ENCODE measurements at places on chromosomes 6 and 20.
A peak's percentile ranks its signal among the peaks of the same experiment; 100 is the strongest.

DNA sequence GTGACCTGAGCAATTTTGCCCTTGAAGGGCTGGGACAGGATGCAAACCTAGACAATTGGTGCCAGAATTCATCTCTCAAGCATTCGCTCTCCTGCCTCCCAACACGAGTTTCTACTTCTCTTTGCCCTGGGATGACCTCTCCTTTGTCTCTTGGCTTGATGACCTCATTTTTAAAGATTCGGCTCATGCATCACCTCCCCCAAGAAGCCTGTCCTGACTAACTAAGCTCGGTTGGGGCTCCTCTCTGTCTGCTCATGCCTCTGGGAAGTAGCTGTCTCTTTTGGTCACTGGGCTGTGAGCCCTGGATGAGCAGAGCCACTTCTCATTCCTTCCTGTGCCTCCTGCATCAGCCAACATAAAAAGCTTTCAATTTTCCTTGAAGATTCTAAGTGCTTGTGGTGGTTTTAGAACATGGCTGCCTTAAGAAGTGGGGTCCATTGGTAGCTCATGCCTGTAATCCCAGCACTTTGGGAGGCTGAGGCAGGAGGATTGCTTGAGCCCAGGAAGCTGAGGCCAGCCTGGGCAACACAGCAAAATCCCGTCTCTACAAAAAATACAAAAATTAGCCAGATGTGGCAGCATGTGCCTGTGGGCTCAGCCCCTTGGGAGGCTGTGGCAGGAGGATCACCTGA, 11.1 kb upstream of the TCF15 start:
- no peak for DNase-seq

- DNase-seq = no peak
These were observed 62.0 kb downstream of the NPEPL1 start for GRCh38 chr20:58754584-58754983.

DNA sequence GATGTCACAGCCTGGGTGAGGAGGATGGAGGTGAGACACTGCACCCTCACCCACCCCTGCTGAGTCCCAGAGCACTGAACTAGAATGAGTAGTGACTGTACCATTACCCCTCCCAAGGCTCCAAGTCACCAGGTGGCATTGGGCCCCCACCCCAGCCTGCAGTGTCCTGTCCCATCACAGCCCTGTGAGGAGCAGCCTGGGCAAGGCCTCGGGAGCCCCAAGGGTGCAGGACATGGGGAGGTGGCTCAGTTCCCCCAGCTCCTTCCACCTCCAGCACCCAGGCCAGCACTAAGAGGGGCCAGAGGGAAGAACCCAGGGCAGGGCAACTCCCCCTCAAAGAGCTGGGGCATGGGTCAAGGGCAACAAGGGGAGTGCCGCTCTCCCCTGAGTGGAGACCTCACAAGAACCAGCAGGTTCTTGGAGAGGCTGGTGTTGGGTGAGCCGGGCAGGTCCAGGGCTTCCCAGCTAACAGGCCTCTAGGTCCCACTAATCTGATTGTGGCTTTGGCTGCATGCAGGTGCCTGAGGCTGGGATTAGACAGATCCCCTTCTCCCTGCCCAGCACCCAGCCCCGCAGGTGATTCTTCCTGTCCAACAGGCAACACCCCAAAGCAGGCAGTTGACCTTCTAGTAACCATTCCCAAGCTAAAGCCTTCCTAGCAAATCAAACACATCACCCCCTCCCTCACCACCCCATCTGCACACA, 2.6 kb downstream of the CST4 start:
- DNase-seq = no peak

DNA sequence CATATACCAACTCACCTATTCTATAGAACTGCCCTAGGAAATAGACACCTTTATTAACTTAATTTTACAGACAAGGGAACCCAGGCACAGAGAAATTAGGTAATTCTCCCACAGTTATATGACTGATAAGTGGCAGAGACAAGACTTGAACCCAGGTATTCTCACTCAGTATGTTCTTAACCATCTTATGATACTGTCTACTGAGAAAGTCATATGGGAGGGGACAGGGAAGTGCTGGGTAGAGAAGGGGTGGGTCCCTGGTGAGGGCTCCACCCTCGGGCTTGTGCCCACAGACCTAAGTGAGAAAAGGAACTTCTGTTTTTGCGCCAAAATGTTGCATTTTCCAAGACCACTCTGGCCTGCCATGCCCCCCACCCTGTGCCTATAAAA, 123.5 kb downstream of the RNF144B start:
- DNase-seq = no peak

DNA sequence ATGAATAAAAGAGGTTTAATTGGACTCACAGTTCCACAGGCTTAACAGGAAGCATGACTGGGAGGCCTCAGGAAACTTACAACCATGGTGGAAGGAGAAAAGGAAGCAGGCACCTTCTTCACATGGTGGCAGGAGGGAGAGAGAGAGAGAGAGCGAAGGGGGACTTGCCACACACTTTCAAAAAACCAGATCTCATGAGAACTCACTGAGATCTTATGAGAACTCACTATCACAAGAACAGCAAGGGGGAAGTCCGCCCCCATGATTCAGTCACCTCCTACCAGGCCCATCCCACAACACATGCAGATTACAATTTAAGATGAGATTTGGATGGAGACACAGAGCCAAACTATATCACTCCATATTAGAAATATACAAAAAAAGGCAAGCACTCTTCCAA, 6.1 kb upstream of the SIRPD start:
- DNase-seq = no peak

GRCh38 chr6:161143663-161144430, 130.0 kb downstream of the AGPAT4 start:
- DNase-seq = no peak

- DNase-seq = no peak
These were observed 83.5 kb downstream of the WASF1 start for GRCh38 chr6:110095935-110096334.

- no peak for DNase-seq
These were observed 4.6 kb upstream of the HIVEP1 start for GRCh38 chr6:12007473-12007872.

DNA sequence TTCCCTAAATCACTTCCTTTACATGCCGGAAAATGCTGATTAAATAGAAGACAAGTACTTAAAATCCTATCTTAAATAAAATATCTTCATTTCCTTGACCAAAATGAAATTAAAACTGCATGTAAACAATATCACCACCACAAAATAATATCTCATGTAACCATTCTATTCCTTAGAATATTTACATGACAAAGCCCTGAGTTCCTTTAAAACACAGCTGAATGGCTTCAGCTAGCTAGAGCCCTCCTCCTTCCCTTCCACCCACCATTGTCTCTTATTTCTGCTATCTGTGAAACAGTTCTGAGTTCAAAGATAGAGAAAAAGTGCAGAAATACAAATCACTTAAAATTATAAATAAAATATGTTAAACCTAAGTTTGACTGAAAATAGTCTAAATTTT, 103.1 kb downstream of the HIVEP2 start:
- DNase-seq = no peak

DNA sequence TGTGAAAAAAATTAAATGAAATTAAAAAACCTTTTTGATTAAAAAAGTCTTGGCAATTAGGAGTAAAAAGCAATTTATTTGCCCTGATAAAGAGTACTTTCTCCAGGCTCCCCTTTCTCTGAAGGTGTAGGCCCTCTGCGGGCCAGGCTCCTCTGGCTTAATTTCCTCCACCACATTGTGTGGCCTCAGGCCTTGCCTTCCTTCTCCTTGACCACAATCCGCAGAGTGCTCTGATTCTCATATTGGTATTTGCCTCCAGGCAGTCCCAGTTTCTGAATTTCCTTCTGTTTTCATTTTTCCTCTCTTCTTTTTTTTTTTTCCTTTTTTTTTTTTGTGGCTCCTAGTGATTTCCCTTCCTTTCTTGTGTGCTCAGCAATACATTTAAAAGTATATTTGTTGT, 96.4 kb downstream of the AIG1 start:
- no peak for DNase-seq

GRCh38 chr6:8558953-8559352, 123.6 kb upstream of the SLC35B3 start:
- no peak for DNase-seq

- DNase-seq = no peak
These were observed 51.4 kb upstream of the JARID2 start for GRCh38 chr6:15194453-15194852.

DNA sequence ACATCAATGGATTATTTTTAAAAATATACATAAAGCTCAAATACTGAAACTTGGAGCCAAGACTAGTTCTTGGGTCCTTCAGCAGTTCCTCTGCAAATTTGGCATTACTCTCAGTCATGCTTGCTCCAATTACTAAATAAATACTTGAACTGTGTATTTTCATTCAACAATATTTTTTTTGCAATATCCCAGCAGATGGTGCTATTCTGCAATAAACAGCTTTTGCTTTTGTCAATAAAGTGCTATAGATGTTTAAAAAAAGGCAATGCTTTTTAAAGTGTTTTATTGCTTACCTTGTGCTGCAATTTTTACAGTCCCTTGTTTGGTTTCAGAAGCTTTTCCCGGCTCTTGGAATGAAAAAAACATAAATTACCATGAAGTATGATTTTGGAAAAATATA, 243.4 kb downstream of the TRDN start:
- peak; percentile 44 for DNase-seq

DNA sequence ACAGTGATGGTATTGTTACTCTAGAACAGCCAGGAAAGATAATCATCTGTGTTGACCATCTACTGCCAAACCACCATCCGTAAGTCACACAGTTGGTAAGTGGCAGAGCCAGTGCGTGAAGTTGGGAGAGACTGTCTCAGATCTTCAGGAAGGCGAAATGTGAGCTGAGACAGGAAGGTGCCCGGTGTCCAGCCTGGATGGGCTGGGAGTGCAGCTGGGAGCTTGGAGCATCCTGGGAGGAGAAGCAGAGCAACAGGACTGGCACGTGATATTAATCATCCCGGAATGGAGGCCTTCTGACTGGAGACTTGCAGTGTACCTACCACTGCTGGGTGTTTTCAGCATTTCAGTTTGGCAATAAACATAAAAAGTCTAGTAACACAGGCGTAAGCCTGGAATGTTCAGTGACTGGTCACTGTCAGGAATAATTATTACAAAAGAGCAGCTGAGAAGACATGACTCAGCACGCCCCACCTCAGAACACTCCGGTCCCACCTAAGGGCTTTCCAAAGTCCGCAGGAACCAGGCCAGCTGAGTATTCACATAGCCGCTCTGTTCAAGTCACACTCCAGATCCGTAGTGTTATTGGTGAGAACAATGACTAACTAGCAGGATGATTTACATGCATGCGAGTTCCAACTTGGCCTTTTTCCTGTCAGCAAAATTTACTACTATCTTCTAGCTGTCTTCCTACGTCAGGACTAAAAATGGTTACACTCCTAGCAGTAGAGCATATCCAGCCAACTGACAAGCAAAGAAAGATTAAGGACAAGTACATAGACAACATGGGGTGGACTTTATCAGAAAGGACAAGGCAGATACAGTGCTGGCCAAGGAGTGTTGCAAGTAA, 45.1 kb upstream of the PNRC1 start:
- DNase-seq = peak; percentile 20

GRCh38 chr6:156564127-156564806, 212.9 kb upstream of the ARID1B start:
- DNase-seq = peak; percentile 74

DNA sequence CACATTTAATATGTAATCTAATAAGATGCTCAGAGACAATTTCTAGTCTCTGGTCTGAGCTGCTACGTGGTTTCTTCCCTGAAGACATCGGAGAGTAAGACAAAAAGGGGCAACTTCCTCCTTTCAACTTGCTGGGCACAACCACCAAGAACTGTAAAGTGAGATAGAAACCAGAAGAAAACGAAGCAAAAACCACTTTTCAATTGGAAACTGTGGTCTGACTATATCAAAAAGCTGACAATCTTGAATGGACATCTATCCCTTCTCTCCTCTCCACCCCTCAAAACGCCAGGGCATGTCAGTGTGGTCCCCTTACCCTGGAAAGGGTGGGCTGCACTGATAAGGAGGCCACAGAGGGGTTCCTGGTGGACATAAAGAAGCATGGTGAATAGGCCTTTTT, 269.1 kb downstream of the CD83 start:
- DNase-seq = no peak

- no peak for DNase-seq
These were observed 32.1 kb downstream of the SLCO4A1 start for GRCh38 chr20:62674370-62674769.

GRCh38 chr20:33119725-33120720, 40.6 kb downstream of the BPIFB4 start:
- DNase-seq = no peak

DNA sequence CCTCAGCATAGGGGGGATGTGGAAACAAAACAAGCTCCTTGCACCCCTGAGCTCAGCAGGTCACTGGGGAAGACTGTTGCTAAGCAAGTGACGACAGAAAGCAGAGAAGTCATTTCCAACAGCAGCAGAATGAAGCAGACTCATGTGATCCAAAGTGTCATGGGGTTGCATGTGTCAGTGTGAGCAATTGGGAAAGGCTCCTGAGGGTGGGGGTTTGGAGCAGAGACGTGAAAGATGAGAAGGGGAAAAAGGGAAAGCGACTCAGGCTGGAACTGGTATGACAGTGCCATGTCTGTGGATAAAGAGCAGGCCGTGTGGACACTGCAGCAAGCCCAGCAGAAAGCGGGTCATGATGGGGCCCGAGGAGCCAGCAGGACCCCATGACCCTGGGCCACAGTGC, 363.9 kb downstream of the PREX1 start:
- no peak for DNase-seq

DNA sequence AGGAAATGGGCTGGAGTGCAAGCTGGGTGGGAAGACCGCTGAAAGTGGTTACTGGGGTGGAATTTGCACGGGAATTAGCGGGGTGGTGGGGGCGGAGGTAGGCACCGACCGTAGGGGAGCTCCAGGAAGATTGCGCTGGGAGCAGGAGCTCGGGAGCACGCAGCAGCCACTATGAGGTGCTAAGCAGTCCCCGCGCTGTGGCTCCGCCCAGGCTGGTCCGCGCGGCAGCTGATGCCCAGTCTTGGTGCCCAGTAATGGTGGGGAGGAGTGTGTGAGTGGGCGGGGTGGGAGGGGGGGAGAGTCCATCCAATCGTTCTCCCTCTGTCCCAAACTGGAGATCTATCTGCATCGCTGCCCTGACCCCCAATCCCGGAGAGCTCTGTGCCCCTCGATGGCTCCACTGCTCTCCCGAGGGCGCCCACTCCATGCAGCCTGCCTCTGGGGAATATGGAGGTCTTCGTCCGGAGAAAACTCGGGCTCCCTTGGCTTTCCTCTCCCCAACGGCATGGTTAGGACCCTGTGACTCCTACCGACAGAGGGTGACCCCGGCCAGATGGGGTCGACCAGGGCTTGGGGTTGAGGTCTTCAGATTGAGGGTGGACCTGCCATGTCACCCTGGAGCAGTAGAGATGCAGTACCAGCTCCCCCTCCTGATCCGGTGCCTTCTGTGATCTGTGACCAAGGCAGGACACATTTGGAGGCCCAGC, 5.3 kb downstream of the TP53TG5 start:
- DNase-seq = no peak
